ENCODE measurements at places on chromosomes 16 and 17.

- no peak for DNase-seq
These were observed 1.2 kb upstream of the MPRIP start for GRCh38 chr17:17041018-17041521.

- DNase-seq, result no peak
These were observed 605 bp upstream of the ABAT start for GRCh38 chr16:8673611-8674412.

DNA sequence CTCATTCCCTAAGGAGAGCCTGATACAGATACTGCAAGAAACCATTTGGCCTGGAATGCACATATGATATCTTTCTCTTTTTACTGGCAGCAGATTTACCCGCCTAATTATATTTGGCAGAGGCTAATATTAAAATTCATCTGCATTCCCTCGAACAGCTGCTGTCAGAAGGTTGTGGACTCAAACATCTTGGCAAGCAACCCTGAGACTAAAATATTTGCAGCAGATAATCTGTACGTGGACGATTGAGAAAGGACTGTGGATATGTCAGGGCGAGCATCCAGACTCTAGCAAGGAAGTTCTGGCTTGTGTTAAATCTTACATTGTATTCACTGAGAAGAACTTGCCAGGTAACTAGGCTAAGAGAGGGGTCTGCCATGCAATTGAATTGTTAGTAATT, 65.2 kb downstream of the SNX20 start:
- no peak for DNase-seq

DNA sequence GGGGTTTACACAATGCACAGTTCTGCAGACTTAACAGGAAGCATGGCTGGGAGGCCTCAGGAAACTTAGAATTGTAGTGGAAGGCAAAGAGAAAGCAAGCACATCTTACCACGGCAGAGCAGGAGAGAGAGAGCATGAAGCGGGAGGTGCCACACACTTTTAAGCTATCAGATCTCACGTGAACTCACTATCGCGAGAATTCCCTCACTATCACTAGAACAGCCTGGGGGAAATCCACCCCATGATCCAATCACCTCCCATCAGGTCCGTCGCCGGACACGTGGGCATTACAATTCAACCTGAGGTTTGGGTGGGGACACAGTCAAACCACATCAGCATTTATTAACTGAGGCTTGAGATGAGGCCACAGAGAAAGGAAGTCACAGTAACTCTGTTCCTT, 326.7 kb downstream of the C16orf95 start:
- no peak for DNase-seq

DNA sequence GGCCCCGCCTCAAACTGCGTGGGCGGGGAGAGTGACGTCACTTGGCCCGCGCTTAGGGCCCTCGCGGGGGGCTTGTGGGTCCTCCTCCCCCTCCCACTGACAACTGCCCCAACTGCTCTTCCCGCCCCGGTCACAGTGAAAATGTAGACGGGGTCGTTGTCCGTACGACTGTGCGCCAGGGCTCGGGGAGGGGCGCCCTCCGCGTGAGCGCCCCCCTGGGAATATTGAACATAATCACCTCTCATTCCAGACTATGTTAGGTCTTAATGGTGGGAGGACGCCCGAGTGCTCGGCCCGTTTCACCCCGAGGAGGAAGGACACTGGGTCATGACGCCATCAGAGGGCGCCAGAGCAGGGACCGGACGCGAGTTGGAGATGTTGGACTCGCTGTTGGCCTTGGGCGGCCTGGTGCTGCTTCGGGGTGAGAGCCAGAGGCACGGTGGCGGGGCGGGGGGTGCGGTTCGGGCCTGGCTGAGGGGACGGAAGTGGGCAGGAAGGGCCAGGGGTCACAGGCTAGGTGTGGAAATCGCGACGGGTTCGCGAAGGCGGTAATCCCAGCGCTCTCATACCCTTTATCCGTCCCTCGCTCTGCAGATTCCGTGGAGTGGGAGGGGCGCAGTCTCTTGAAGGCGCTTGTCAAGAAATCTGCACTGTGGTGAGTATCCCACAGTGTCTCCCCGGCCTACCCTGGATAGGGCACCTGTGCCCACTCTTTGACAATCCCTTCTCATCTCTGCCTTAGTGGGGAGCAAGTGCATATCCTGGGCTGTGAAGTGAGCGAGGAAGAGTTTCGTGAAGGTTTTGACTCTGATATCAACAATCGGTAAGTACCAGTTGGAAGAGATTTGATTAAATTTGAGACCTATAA, at the start of gene ELP5:
TSS of gene ELP5 (plus strand) at position 40 of the 868 bp plus-strand sequence. CDS start at position 376, 336 bp downstream.
- peak; percentile 79 for DNase-seq

GRCh38 chr16:73185737-73186136, 137.8 kb upstream of the ZFHX3 start:
- DNase-seq, result no peak

GRCh38 chr17:68600931-68601564, at the start of gene FAM20A:
Gene FAM20A (minus strand): TSS chr17:68601367. CDS start chr17:68600666, 701 bp downstream.
- no peak for DNase-seq

- no peak for DNase-seq
These were observed 1469.5 kb upstream of the GOT2 start for GRCh38 chr16:60203525-60204124.

- DNase-seq, result no peak
These were observed 16.5 kb upstream of the EEF2K start for GRCh38 chr16:22189473-22190080.

DNA sequence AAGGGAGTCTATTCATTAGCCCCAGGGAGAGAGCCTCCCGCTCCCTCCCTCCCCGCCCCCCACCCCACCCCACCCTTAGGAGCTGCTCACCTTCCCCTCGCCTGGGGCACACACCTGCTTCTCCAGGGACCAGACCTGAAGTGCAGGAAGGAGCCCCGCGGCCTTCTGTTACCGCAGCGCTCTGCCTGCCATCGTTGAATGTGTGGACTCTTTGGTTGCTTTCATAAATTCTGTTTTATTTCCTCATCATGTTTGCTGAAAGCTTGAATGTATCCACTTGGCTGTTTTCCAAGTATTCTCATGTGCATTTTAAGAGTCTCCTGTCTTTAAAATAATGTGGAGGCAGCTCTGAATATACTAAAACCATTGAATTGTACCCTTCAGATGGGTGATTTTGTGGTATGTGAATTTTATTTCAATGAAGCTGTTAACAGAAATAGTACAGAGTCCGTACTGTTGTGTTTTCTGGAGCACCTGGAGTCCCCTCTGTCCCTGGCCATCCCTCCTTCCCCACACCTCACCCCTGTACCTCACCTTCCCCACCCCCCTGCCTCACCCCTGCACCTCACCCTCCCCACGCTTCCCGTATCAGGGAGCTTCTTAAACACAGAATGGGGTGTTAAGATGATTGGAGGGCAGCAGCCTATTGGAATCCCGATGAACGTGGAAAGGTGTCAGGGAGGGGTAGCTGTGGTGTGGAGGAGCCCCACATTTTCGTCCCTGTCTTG, 25.5 kb downstream of the RAB11FIP3 start:
- DNase-seq, result no peak

GRCh38 chr16:11705311-11706025, 37.2 kb downstream of the TXNDC11 start:
- DNase-seq, result no peak

GRCh38 chr17:8140065-8141029, 11.9 kb downstream of the PER1 start:
- no peak for DNase-seq

All from activated T-cell treated with anti-CD3 and anti-CD28 coated beads for 24 hours (primary cell).